ENCODE measurements at places on chromosomes 4 and X.
A peak's percentile ranks its signal among the peaks of the same experiment; 100 is the strongest.

- no peak for DNase-seq
Measured at GRCh38 chr4:59060895-59061294, 1950.7 kb upstream of the IGFBP7 start.

- no peak for DNase-seq
Measured at GRCh38 chrX:103376118-103376978, at the start of gene BEX3. Gene BEX3, plus strand, starts transcription at chrX:103376538. Its CDS starts 984 bp downstream, at chrX:103377522.

- DNase-seq = no peak
Measured at GRCh38 chr4:133584714-133585113, 435.6 kb downstream of the PCDH10 start.

DNA sequence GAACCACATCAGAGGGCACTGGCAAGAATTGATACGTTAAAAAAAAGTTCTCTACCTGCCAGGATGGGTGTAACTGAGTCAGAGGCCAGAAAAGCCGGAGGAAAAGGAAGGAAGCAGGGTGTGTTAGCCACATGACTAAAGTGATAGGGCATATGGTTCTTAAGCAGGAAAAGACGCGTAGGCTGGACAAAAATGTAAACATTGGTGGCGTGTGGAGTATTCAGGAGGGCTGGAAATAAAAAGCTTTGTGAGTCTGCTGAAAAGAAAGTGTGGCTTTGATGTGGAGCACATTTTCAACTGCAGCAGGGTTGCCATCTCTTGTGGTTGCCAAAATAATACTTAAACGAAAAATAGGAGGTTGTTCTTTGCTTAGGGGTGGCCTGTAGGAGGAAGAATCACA, 186.5 kb upstream of the RPL34 start:
- no peak for DNase-seq

- no peak for DNase-seq
Measured at GRCh38 chr4:122772986-122773385, 40.5 kb downstream of the BBS12 start.

- no peak for DNase-seq
Measured at GRCh38 chr4:153064571-153064970, 128.4 kb downstream of the FHDC1 start.

GRCh38 chr4:73892966-73893365, 23.8 kb downstream of the CXCL1 start:
- no peak for DNase-seq

DNA sequence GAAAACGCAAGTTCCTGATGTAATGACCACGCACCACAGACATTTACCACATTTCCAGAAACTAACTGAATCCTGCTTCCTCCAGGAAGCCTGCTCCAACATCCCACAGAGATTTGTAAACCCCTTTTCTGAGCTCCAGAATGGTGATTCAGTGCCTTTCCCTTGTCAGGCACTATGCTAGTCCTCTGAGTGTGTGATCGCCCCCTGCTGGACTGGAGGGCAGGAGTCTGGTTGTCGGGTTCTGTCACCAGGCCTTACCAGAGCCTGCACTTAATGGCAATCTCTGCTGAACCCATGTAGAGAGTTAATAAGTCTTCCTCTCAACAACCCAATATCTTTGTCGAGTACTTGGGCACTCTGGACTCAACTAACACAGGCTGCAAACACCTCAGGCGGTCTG, 14.5 kb upstream of the KDM5C start:
- peak; percentile 48 for DNase-seq

- no peak for DNase-seq
Measured at GRCh38 chr4:6450709-6451108, 21.7 kb downstream of the PPP2R2C start.

DNA sequence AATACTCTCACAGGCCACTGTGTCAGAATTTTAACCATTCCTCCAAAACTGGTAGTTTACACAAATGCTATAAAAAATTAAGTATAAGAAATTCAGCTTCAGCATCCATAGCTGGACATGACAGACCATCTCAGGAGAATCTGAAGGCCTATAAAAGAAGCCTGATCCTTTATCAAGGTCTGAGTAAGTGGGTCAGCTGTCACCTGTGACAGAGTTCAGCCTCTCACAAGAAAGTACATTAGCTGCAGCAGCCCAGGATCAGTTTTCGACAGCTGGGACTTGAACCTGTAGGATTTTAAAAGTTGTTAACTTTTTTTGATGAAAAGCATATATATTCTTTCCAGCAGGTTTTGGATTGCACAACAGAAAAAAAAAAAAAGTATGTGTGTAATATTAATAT, 60.7 kb downstream of the PPP3CA start:
- DNase-seq = no peak

- DNase-seq = peak; percentile 86
Measured at GRCh38 chr4:83010522-83011318, at the start of gene LIN54. Gene LIN54, minus strand, starts transcription at chr4:83010823. Its CDS starts 25,979 bp downstream, at chr4:82984844.

- no peak for DNase-seq
Measured at GRCh38 chr4:30837131-30837539, 117.0 kb downstream of the PCDH7 start.

DNA sequence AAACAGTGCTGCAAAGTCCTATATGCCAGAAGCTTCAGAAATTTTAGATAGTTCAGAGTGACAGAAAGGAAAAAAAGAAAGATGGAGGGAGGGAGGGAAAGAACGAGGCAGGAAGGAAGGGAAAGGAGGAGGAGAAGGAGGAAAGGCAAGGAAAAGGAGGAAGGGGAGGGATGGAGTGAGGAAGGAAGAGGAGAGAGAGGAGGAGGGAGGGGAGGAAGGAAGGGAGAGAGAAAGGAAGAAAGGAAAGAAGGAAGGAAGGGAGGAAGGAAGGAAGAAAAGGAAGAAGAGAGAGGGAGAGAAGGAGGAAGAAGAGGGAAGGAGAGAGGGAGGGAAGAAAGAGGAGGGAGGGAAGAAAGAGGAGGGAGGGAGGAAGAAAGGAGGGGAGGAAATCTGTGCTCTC, 42.4 kb upstream of the FHL1 start:
- DNase-seq = no peak

GRCh38 chrX:74458736-74459135, 37.4 kb downstream of the SLC16A2 start:
- no peak for DNase-seq

GRCh38 chr4:151676301-151676700, 84.5 kb downstream of the GATB start:
- no peak for DNase-seq

DNA sequence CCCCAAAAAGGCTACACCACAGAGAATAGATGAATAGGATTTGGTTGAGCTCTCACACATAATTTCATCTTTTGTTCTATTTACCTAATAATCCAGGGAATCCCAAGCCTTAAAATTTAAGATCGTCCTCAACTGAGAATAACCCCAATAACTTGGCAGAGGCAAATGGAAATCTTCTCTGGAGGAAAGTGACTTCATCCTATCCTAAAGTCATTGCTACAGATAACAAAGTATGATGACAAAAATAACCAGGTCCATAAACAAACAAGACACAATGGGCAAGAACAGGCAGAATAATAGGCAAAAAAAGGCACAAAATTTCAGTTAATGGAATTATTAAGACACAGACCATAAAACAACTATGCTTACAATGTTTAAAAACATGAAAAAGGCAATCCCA, 177.3 kb upstream of the STK26 start:
- DNase-seq = no peak

- no peak for DNase-seq
Measured at GRCh38 chr4:71167083-71167482, 171.7 kb upstream of the SLC4A4 start.

DNA sequence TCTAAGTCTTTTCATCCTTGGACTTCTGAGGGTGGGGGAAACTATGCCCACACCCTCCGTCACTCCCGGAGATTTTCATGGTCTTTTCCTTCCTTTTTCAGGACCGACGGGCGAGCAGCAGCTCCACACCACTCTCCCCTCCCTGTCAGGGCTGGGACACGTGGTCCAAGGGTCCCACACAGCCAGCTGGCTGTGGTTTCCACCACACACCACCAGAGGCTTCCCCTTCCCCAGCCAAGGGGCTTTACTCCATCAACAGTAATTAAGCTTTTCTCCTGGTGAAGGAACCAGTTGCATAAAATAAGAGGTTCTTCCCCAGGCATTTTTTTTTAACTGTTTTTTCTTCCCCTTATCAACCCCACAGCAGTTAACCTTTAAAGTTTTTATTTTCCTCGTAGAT, 453.9 kb downstream of the GPAT3 start:
- no peak for DNase-seq

- DNase-seq = no peak
Measured at GRCh38 chr4:123997776-123998449, 601.3 kb downstream of the SPRY1 start.

DNA sequence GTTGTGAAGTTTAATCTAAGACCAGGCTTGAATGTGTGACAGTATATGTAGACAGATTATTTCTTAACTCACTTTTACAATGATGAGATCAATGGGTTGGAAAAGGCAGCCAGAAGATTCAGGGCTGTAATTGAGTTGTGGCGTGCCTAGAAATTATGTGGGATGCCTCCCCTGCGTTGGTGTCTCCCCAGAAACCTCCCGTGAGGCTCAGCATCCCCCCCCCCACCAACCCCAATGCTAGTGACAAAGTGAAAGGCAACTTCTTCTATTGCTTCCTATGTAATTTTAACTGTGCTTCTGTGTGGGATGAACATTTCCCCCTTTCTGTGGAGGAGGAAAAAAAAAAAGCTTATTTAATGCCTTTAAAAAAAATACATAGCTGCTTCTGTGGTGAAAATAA, 297.9 kb downstream of the ARHGAP10 start:
- no peak for DNase-seq

GRCh38 chr4:139392797-139393196, 61.1 kb upstream of the RAB33B start:
- DNase-seq = no peak

GRCh38 chr4:152935631-152936445, at the start of gene FHDC1:
Gene FHDC1, plus strand, starts transcription at chr4:152936323. Its CDS starts 6,735 bp downstream, at chr4:152943058.
- DNase-seq = no peak

DNA sequence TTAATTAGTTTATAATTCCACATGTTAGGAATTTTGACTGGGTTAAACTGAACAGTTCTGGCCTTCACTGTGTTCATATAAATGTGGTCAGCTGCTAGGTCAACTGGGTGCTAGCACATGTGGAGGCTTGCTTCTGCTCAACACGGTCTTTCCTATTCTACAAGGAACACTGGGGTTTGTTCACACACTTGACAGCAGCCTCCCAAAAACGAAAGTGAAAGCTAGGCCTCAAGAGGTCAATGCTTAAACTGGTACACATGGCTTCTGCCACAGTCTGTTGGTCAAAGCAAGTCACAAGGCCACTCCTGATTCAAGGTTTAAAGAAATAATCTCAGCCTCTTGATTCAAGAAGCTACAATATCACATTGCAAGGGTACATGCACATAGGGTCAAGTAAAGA, 126.5 kb downstream of the QDPR start:
- DNase-seq = peak; percentile 3

DNA sequence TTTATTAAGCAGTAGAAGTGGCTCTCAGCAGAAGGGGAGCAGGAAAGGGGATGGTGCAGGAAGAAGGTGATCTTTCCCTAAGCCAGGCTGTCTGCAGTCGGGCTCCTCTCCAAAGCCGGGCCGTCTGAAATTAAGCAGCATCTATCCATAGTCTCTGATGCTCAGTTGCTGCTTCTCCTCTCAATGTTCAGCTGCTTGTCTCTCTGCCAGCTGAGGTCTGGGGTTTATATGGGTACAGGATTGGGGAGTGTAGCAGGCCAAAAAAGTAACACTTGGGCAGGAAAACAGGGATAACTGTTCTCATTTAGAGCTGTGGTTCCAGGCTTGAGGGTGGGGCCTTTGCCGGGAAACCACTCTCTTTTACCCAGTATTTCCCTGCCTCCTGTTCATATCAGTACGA, 39.2 kb upstream of the CCKAR start:
- no peak for DNase-seq

DNA sequence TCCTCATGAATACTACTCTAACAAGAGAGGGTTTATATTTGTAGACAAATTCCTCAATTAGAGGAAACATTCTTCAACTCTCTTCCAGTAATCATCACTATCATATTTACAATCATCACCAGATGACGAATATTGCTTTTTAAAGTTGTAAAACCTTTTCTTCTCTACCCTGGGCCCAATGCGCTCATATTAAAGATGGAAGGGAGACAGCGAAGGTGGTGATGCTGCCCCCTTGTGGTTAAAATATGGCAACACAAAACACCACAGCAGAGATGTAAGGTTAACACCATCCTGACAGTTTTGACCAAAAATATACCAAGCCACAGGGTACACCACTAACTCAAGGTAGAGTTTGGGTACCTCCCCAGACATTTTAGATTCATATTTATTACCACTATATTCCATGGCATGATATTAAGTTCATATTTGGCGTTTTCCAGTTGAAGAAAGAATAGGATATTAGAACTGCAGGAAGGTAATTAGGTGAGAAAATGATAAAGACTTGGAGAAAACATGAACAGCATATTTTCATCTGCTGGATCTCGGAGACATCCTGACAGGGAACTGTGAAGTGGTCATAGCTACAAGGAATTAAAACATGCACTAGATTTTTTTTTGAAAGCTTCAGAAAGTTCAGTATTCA, 72.8 kb downstream of the SLC9A7 start:
- peak; percentile 8 for DNase-seq

Measured in stimulated activated CD8-positive, alpha-beta memory T cell treated with anti-CD3 and anti-CD28 coated beads, Interleukin-7, amount 100 ng/mL, for 4 hours (primary cell).